ENCODE measurements at places on chromosomes 2 and 18.
A peak's percentile ranks its signal among the peaks of the same experiment; 100 is the strongest.

DNA sequence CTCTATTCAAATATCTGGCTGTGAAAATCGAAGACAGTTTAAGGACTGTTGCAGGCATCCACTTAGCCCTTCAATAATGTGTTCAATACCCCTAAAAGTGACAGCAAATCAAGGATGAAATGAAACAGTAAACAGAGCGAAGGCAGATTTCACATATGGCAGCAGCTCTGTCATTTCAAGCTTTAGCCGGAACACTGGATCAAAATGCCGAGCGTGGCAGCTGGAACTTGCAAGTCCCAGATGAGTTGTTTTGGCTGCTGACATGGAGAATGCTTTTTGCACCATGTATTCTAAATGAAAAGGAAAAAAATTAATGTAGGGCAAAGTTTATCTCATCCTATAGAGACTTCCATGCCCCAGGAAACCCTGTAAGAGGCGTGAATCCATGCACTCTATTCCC lies 18.0 kb downstream of the LRRC30 start:
- DNase-seq: no peak

DNA sequence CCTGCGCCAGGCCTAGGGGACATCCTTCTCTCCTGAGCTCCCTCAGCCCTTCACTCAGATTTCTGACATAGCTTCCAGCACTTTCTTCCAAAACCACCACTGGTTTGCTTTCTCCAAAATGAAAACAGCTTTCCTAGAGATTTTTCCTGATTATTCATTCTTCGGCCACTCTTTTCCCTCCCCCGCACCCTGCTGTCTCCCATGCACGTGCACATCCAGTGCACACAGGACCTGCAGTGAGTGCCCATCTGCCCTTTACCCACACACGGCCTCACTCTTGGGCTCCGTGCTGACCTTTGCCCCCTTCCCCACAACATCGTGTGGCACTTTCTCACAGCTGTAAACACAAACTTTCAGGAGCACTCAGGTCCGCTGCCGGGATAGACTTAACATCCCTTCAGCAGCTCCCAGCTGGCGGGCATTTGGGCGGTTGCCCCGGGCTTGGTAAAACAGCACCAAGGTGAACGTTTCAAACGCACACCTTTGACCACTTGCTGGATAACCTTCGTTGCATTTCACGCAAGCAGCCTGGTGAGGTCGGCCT lies 25.8 kb downstream of the KIF1A start:
- DNase-seq: no peak

- DNase-seq: peak; percentile 67
Observed at GRCh38 chr2:171086352-171087290, 74.1 kb downstream of the TLK1 start.

DNA sequence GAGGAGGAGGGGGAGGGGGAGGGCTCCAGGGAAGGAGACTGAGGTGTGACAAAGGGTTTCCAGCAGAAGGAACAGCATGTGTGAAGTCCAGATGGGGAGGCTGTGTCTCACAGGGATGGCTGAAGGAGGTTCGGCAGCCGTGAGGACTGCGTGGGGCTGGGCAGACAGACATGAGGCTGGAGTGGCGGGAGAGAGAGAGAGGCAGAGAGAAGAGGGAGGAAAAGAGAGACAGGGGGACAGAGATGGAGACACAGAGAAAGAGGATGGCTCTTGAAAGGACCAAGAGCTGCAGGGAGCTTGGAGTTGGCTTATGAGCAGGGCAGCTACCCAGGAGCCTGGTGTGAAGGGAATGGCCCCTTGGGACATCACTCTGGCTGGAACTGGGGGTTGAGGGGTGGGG lies 138.9 kb upstream of the ASB18 start:
- DNase-seq: no peak

GRCh38 chr2:222304737-222305515 lies 6.1 kb upstream of the PAX3 start:
- no peak for DNase-seq

DNA sequence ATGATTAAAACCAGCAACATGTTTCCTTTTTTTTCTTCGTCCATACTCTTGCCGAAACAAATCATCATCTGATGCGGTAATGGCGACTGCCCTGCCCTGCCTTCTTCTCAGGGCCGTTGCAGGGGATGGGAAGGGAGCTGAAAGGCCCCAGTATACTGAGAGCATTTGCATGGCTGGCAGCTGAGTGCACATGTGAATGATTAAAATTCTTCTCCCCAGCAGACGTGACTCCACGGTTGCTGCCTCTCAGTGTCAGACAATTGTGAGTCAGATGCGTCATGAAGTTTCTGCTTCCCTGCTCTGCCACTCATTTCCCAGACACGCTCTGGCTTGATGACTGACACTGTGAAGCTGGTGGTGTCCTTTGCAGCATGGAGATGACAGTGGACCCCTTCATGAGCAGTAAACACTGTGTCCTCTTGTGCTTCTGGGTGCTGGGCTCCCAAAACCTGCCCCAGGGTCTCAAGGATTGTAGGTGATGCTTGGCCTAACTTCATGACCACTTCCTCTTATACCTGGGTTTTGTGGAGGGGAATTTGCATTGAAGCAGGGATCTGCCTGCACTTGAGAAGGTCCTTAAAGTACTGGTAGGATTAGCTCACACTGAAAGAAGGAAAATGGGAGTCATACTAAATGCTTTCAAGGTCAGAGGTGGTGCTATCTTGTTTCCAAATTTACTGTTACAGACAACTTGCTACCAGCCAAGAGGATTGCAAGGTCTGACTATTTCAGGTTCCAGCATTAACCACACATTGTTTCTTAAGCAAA lies 222.5 kb upstream of the COPS8 start:
- peak; percentile 27 for DNase-seq

GRCh38 chr2:201852462-201852861 lies 46.1 kb downstream of the CDK15 start:
- DNase-seq: no peak

DNA sequence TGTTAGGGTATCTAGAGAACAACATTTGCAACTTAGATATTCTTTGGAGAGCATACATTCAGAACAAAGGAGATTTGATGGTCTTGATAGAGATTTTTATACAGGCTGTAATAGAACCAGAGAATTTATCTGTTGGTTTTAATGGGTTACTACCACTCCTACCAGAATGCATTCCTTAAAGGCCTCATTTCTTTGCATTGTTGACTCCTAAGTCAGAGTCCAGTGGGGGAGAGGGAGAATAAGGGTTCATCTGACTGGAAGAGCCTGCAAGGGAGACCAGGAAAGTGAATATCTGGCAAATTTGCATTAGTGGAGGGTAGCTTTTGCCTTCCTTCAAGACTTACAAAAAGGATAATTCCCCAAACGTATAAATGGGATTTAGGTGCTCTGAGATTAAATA lies 29.7 kb downstream of the AGPS start:
- DNase-seq: no peak

- peak; percentile 34 for DNase-seq
Observed at GRCh38 chr2:10447300-10447894, 730 bp downstream of the ODC1 start.

DNA sequence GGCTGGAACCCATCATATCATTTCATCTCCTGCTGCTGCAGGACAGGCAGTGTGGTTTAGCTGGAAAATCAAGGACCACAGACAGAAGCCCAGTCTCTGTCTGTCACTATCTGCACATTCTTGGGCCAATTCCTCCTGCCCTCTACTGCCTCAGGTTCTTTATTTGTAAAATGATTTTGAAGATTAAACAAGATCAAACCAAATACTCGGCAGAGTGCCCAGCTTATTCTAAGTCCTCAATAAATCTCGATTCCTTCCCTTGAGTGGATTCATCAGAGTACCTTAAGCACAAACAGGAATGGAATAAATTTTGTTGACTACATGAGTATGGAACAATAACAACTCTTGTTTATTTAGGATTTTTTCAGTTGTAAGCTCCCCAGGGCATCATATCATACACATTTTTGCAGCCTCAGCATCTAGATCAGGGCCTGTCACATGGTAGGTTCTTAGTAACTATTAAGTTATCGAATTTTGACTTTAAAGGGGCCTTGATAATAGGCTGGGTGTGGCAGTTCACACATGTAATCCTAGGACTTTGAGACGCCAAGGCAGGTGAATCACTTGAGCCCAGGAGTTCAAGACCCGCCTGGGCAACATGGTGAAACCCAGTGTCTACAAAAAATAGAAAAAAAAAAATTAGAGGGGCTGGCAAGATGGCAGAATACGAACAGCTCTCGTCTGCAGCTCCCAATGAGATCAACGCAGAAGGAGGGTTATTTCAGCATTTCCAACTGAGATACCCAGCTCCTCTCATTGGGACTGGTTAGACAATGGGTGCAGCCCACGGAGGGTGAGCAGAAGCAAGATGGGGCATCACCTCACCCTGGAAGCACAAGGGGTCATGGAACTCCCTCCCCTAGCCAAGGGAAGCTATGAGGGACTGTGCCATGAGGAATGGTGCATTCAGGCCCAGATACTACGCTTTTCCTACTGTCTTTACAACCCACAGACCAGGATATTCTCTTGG lies 11.1 kb downstream of the RHOB start:
- no peak for DNase-seq

- no peak for DNase-seq
Observed at GRCh38 chr2:204470178-204470620, 75.1 kb upstream of the PARD3B start.

GRCh38 chr2:138787053-138787666 lies 7.0 kb upstream of the NXPH2 start:
- DNase-seq: peak; percentile 54

- DNase-seq: no peak
Observed at GRCh38 chr2:8368463-8368862, 313.4 kb upstream of the ID2 start.

DNA sequence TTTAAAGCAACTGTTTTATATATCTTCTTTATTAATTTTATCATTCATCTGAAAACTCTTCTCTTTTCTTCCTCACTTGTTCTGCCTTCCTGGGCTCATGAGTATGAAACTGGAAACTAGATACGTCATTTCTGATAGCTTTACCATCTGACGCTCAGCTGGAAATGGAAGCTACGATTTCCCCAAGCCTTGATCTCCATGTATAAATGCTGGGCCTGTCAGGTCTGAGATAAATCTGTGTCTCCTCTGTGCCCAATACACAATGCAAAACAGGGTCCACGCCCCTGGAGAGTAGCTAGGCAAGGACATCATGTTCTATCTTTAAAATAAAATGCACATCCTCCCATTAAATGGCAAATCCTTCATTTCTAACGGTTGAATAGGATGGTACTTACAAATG lies 238.4 kb downstream of the AFF3 start:
- DNase-seq: no peak

DNA sequence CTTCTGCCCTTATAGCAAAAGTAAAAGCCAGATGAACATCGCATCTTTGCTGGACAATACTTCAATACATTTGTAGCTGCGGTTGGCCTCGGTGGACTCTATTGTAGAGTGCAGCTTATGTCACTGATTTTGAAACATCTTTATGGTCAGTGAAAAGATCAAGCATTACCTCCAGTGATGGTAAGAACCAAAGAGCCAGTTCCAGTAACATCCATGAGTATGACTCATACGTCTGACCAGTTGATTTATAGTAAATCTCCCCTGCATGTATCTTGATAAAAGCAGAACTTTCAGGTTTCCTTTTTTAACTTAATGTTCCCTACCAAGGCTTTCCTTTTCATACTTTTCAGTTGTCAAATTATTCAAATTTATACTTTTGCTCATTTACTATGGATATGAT lies 119.2 kb upstream of the HNRNPA3 start:
- no peak for DNase-seq

DNA sequence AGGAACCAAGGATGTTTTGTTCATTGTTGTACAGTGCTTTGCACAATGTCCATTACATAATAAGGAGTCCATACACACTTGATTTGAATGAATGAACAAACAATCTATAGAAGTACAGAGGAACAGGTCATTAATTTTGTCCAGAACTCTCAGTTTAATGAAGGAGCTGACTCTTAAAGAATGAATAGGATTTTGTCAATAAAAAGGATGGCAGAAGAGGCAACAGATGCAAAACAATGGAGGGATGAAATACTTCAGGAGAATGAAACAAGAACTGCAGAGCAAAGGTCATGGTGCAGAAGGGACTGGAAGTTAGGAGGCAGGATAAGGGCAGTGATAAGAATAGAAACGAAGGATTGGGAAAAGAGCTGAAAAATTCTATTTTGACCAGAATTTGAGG lies 28.7 kb upstream of the COL5A2 start:
- no peak for DNase-seq

GRCh38 chr2:27958711-27959378 lies 68.3 kb downstream of the BABAM2 start:
- DNase-seq: peak; percentile 30

- no peak for DNase-seq
Observed at GRCh38 chr2:190999949-191000665, 13.9 kb downstream of the STAT1 start.

GRCh38 chr2:196516564-196516963 lies 123.0 kb upstream of the CCDC150 start:
- DNase-seq: peak; percentile 3

DNA sequence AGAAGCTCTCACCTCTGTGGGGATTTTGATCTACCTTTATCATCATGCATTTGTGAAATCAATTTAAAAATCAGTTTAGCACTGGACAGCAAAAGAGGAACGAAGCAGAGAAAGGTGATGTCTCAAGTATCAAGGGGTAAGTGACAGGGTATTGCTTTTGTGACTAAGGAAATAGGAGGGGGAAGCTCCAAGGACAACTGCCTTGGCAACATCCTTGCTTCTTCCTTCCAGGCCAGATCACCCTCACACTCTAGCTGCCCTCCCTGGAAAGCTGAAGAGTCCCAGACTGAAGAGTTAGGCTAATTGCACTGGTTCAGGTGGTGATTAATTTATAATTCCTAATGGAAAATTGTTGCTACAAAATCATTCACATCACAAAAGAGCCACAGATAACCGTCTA lies 859.1 kb upstream of the ACVR2A start:
- DNase-seq: peak; percentile 31

DNA sequence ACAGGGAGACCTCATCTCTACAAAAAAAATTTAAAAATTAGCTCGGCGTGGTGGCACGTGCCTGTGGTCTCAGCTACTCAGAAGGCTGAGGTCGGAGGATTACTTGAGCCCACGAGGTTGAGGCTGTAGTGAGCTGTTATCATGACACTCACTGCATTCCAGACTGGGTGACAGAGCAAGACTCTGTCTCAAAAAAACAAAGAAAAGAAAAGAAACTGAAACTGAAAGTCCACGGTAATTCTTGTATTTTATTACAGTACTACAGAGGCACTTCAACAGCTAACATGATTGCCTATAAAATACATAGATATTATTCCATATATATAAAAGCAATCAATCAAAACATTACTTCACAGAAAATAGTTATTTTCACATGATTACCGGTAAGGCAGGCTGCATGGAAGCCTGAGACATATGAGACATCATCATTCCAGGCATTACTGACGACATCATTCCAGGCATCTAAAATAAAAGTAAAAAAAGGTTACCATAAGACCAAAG lies 23.1 kb downstream of the PRPF40A start:
- DNase-seq: peak; percentile 60

DNA sequence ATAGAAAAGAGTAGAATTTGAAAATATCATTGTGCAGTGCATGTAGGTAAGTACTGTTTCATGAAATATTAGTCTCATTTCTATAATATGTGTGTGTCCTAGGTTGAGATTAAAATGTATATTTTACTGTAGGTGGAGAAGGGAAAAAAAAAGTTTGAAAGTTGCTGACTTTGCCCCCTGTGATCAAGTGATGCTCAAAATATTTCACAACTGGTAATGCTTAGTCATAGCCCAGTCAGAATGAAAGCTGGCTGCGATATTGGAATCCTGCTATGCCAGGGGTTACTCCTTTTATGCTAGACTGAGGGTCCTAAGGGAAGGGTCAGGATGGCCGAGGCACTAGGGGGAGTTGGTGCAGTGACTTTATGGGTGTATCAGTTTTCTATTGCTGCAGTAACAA lies 19.5 kb upstream of the CFAP36 start:
- DNase-seq: peak; percentile 67

GRCh38 chr2:229254206-229254605 lies 16.9 kb downstream of the PID1 start:
- DNase-seq: no peak

- DNase-seq: no peak
Observed at GRCh38 chr2:196286821-196287220, 115.4 kb upstream of the STK17B start.
